ENCODE measurements at places on chromosomes 3 and 15.

GRCh38 chr3:41880387-41880786 is 81.5 kb downstream of the ULK4 start:
- DNase-seq, result no peak

DNA sequence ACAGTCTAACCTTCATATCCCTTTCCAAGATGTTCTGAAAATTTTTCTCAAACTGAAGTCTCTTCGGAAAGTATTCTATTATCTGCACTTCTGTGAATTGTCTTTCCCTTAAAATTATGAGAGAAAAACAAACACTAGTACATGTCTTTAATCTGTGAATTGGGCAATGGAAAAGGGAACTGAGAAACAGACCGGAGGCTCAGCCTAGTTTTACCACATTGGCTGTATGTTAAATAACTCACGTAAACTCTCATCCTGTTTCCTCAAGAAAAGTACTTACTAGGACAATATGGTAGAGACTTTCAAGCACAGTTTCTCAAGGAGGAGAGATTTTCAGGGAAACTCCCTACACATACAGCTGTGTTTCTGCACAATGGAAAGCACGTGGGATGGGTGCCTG is 982.2 kb upstream of the SEMA6D start:
- no peak for DNase-seq

DNA sequence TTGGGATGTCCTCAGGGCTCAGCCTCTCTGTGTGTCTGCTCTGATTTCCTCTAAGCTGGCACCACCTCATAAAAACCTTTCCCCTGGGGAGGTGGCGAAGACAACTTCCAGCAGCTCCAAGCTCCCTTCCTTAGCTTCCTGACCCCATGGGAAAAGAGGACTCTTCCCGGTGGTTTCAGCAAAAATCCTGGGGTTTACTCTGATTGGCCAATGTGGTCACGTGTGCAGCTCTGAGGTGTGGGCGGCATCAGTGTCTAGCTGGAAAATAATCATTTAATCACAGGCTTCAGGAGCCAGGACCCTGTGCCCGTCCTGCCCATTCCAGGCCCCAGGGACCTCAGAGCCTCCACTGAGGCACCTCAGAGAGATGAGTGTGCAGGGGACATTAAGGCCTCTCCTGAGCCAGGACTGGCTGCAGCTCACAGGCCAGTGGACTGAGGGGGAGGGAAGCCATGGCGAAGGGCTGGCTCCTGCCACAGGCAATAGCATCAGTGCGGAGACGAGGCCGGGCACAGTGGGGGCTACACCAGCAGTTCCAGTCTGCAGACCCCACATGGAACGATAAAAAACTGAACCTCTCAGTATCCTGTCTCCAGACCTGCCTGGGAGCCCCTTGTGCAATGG is 104.1 kb downstream of the TPRA1 start:
- DNase-seq, result no peak

GRCh38 chr3:25448750-25449692 is 21.0 kb downstream of the RARB start:
- DNase-seq, result no peak

DNA sequence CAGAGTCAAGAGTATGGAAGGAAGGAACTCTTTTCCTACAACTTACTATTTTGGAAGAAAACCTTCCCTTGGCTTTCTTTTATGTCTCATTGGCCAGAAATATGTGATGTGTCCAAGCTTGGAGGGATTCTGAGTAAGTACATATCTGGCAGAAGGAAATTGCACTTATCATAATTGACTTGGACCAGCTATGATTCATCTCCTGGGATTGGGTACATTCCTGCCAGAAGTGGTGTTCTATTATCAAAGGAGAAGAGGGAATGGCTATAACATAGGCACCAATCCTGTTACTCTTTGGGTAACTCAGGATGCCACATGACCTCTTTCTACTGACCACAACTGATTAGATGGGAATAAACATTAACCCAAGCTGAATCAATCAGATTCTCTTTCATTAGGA is 13.5 kb upstream of the DAZL start:
- DNase-seq, result no peak

DNA sequence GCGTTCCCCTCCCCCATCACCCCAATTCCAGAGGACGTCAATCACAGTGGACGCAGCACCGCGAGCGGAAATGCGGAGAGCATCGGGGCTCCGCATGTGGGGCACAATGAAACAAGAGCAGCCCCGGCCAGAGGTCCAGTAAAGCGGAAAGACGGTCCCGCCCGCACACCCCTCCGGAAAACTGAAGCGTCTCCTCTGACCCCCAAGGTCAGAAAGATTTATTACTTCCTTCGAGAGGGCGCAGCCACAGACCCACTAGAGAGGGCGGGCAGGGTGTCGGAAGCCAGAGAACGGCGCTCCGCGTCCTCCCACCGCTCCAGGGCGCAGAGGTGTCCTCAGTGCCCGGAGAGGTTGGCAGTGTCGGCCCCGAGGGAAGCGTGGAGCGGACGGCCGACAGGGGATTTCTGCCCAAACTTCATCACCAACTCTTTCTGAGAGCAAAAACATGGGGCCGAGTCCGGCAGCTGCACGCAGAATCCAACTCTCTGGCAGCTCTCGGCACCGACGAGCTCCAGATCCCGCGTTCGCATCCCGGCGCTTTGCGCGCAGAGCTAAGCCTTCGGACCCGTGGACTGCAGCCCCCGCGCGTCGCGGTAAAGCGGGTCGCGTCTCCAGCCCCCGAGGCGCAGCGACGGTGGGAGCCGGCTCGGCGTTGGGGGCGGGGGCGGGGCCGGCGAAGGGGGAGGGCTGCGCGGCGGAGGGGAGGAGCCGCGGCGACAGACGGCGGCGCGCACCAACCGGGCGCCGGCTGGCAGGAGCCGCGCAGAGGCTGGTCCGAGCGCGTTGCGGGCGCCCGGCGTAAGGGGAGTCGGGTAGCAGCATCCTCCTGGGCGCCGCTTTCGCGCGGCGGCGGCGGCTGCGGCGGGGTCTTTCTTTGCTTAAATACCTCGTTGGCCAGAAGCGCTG is at the start of gene CHST2:
Gene CHST2, plus strand, starts transcription at position 763 of the 906 bp plus-strand sequence. CDS start 1,046 bp downstream, outside the sequence.
- DNase-seq, result peak; percentile 61

- DNase-seq, result no peak
Measured at GRCh38 chr3:104040896-104041295, 1325.8 kb upstream of the ALCAM start.

DNA sequence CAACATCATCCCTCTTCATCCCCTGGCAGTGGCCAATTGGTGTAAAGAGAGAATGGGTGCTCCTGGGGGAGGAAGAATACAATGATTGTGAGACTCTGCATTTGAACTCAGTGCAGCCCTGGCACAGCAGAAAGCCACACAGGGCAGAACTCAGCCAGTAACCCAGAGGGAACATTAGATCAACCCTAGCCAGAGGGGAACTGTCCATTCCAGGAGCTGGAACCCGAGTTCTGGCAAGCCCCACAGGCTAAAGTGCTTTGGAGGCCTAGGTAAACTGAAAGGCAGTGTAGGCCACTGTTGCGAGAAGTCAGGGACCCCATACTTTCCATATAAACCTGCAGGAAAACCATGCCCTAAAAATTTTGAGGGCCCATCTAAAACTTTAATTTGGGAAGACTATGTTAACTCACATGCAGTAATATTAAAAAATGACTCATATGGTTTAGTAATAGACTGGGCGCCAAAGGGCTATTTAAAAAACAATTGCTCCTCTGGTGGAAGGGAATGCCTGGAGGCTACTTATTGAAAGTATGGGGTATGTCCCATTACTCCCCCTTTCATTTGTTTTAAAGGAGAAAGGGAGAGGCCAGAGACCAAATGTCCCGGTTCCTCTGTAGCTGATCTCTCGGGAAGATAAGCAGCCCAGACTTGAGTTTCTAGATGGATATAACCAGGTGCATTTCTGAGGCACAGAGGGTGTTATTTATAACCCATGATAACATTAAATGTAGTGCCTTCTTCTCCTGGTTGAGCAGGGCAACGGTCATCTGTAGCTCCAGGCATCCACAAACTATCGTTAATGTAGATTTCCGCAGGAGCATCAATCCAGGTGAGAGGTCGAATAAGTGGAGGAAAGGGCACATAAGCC is 5.8 kb upstream of the RAD51 start:
- DNase-seq, result no peak

DNA sequence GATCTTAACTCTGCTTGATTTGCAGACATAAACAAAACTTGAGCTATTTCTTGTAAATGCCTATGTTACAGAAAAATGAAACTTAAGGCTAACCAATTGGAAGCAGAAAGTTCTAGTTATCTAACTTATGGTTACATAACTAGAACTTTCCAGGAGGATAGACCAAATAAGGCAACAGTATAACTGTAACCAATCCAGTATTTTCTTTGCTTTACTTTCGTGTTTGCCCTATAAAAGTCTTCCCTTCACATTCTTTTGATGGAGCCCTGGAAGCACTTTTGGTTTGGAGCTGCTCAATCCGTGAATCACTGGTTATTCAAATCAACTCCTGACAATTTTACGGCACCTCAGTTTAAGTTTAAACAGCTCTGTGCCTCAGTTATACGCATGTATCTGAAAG is 164.6 kb downstream of the SUCLG2 start:
- no peak for DNase-seq

GRCh38 chr15:42220216-42220615 is 12.1 kb upstream of the VPS39 start:
- DNase-seq, result no peak

DNA sequence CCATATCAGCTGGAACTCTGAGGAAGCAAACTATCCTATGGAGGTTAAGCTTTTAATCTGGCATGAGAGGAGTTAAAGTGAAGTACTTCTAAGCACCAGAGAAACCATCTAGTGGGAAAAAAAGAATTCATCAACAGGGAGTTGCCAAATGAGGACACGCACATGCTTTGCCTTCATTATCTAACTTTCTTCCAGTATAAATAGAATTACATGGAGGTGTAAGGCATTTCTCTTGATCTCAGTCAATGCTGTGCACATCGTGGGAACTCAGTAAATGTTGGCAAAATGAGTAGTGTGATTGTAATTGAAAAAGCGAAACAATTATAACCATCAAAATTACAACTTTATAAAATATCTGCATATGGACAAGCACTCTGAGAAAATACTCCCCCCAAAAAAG is 8.0 kb upstream of the GSK3B start:
- DNase-seq, result no peak

DNA sequence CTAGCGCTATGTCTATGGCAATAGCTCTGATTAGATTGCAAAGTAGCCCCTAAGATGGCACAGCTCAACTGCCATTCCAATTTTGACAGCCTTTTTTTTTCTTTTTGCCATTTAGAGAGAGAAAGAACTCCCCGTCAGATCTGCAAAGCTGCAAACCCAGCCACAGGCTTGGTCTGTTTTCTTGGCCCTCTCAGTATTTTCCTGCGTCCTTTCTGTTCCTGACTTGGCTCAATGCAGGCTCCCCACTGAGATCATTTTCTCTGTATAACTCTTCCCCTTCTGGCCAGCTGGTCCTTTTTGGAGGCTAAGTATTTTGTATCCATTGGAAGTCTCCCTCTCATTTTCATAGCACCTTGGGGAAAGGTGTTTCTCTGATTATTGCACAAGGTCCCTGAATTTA is 386.7 kb downstream of the UNC13C start:
- DNase-seq, result no peak

DNA sequence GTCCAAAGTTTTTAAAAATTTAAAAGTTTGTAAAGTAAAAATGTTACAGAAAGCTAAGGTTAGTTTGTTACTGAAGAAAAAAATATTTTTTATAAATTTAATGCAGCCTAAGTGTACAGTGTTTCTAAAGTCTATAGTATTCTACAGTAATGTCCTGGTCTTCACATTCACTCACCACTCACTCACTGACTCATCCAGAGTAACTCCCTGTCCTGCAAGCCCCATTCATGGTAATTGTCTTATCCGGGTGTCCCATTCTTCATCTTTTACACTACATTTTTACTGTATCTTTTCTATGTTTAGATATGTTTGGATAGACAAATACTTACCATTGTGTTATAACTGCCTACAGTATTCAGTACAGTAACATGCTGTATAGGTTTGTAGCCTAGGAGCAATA is 36.7 kb upstream of the ATP10A start:
- no peak for DNase-seq

DNA sequence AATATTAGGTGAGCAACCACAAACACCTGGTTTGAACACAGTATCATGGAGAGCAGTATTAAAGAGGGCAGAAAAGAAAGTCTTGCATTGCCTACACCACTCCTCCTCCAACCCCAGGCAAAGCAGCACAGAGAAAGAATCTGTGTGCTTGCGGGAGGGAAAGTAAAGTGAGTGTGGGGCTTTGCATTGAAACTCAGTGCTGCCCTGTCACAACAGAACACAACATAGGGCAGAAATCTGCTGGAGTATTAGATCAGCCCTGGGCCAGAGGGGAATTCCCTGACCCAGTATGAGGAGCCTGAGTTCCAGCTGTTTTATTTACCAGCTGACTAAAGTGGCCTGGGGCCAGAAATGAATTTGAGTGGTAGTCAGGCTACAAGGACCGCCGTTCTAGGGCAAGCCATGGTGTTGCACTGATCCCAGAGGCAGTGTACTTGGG is 75.5 kb downstream of the SPATA16 start:
- no peak for DNase-seq

DNA sequence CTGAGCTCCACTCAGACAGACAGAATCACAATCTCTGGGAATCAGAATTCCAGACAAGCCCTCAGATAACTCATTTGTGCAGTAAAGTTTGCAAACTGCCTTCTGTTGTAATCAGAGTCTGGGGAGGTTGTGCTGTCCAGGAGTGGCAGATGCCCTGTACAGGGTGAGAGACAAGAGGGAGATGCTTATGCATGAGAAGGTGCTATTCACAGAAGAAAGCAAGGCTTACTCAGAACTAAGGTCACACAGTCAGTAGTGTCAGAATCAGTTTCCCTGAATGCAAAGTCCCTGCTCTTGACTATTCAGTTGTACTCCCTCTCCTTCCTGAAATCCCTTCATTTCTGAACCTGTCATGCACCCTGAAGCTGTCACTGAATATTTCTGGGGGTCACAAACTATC is 43.7 kb downstream of the SRPRB start:
- DNase-seq, result no peak

- DNase-seq, result no peak
Measured at GRCh38 chr3:28916713-28917499, 364.0 kb upstream of the RBMS3 start.

DNA sequence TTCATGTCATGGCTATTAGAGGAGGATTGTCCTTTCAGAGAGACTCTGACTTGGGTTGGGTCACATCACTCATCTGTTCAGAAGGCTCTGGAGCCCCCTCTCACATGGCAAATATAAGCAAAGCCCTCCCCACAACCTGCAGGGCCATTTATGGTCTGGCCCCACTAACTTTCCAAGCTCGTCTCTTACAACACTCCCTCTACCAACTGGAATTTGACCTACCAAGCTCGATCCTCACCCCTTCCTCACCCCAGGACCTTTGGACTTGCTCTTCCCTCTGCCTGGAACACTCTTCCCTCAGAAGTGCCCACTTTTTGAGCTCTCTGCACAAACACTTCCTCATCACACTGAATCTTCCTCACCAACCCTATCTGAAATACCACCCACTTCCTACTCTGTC is 14.2 kb upstream of the PXYLP1 start:
- no peak for DNase-seq

DNA sequence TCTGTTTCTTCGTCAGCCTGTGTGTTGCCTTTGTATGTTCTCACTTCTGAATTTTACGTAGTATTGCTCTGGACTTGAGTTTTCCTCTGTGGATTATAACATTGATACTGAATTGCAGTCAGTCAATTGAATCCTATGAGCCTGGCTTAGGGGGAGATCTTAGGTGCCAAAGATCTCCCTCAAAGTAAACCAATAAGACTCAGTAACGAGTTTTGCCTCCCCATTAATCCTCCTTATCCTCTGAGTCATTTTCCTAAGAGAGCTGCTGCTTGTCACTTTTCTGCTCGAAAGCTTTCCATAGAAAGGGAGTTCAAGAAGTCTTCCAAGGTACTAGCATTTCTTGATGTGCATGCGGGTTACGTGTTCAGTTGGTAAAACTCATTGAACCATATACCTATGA is 126.4 kb downstream of the CHDH start:
- DNase-seq, result no peak
